Esophagus squamous epithelium (tissue), 5 donors: ENCODE measurements at places on chromosomes 6 and 20.

GRCh38 chr6:22027040-22027725 is 269.7 kb downstream of the PRL start:
- DNase-seq = no peak

GRCh38 chr6:80380566-80380965 is 274.1 kb downstream of the BCKDHB start:
- DNase-seq = no peak

- no peak for DNase-seq
These were observed 64.5 kb downstream of the KCNB1 start for GRCh38 chr20:49417843-49418555.

DNA sequence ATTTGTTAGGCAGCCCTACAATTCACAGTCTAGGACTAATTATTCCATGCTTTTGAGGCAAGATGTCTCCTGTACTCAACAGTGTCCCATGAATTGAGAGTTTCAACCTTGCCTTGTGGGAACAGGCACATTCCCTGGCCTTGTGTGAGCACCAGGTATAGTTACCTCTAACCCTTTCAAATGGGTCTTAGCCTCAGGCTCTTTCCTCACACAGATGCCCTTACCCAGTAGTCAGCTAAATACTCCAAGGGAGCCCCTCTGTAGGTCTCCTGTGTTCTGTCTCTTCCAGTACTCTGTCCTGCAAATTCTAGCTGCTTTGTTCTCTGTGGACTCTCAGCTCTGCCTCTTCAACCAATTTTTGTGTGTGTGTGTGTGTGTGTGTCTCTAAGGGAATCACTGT is 135.3 kb downstream of the ZFAND3 start:
- no peak for DNase-seq

DNA sequence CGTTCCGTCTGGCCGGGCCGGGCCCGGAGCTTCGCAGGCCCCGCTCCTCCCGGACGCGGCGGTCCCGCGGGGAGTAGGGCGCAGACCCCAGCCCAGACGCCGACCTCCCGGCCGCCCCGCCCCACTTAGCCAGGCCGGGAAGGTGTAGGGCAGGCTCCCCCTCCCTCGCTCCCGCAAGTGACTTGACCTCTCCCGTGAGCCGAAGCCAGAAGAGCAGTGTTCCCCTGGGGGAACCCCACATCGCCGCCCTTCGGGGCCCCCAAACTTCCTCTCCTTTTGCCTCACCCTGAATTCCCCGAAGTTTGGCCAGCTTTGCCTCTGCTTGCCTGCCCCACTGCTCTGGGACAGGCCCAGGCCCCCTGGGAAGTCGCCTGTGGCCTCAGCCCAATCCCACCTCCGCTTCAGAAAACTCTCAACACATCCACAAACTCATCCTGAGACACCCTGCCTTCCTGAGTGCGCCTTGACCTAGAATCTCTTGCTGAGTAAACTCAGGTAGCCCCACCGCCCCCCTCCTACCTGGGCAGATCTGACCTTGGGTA is 524 bp upstream of the NOL4L start:
- DNase-seq = no peak

GRCh38 chr6:27672113-27672799 is 199.4 kb upstream of the ZNF184 start:
- DNase-seq = no peak

- no peak for DNase-seq
These were observed 43.2 kb upstream of the PNRC1 start for GRCh38 chr6:89037141-89037900.
